ENCODE measurements at places on chromosomes 16 and 17.

GRCh38 chr17:31524926-31525800 lies 133.7 kb downstream of the RAB11FIP4 start:
- peak; percentile 71 for DNase-seq

DNA sequence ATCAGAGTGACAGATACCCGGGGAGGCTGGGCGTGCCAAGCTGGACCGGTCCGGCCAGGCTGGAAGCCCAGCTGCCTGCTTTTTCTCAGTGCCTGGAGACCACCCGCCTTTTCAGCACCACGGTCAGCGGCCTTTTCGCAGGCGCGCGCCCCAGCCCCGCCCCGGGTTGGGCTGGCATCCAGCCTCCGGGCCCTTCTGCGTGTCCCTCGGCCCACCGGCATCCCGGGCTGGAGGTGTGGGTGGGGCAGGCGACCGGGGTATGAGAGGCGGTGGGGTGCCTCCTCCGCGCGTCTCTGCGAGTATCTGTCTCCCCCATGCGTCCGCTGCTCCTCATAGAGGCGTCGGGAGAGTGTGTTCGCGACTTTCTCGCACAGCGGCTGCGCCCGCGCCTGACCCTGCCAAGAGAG lies 102.5 kb downstream of the MRM1 start:
- peak; percentile 49 for DNase-seq

GRCh38 chr16:71242036-71242435 lies 11.5 kb upstream of the HYDIN start:
- no peak for DNase-seq

GRCh38 chr17:57356153-57356718 lies 99.9 kb downstream of the MSI2 start:
- no peak for DNase-seq

DNA sequence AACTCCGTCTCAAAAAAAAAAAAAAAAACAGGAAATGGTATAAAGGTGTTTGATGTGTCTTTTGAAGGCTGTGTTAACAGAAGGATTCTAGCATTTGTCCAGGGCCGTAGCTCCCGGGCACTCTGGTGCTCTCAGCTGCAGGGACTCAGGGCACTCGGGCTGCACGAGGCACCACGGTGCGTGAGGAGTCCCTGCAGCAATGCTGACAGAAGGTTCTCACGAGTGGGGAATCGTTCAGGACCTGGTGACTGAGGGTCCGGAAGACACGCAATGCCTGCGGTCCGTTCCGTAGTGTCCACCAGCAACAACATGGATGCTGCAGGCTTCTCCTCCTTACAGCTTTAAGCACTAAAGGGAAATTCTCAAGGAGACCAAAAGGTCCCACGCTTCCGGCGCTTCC lies 12.6 kb upstream of the FAAP100 start:
- DNase-seq = no peak

- DNase-seq = no peak
These were observed 19.9 kb downstream of the SPATA32 start for GRCh38 chr17:45242029-45242414.

- DNase-seq = no peak
These were observed 79.9 kb downstream of the GPRC5B start for GRCh38 chr16:19804538-19805323.

DNA sequence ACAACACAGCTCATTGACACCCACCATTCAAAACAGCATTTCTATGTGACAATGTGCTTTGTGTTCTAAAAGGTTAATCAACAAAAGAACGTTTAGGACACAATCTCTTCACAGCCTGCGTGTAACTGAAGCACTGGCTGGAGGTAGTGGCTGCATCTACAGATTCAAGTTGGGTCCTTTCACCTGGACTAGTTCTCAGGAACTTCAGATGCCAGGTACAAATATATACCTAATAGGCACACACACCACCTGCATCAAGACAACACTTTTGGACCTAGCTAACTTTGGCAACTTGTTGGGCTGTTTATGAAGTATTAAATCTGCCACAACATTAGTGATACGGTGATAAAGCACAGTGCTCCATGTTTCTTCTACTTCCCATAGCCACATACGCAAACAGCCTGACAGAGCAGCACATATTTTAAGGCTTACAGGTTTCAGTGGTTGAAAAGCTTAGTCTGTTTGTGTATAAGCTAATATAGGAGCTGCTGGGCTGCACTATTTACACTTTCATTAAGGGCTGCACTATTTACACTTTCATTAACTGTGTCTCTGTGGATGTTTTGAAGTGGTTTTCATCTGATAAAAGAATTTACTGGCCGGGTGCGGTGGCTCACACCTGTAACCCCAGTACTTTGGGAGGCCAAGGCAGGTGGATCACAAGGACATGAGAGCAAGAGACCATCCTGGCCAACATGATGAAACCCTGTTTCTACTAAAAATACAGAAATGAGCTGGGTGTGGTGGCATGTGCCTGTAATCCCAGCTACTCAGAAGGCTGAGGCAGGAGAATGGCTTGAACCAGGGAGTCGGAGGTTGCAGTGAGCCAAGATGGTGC lies 132.6 kb downstream of the PARN start:
- no peak for DNase-seq

Data from stimulated activated CD4-positive, alpha-beta T cell treated with anti-CD3 and anti-CD28 coated beads, Interleukin-12 subunit alpha, Interleukin-12 subunit beta, amount 100 ng/mL, for 24 hours (primary cell).